ENCODE measurements at places on chromosomes 12 and 14.

DNA sequence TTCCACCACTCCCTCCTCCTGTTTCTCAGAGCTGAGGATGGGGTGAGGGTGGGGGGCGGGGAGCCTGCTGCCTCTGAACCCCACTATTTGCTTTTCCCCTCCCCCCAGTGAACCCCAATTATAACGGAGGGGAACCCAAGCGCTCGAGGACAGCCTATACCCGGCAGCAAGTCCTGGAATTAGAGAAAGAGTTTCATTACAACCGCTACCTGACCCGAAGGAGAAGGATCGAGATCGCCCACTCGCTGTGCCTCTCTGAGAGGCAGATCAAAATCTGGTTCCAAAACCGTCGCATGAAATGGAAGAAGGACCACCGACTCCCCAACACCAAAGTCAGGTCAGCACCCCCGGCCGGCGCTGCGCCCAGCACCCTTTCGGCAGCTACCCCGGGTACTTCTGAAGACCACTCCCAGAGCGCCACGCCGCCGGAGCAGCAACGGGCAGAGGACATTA lies 1.1 kb downstream of the HOXC4 start:
- DNase-seq = no peak

DNA sequence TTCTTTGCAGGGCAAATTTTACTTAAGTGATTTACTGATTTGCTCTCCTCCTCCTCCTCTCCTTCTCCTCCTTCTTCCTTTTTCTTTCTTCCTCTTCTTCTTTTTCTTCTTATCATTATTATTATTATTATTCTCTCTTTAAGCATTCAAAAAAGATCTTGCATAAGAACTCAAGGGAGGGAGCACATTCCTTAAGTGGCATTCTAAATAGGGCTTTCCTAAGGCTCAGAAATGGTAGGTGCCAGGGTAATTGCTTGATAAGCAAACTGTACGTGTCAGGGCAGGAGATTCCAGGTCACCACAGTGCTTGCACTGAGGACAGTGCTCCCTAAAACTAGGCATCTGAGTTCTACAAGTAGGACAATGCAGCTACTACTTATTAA lies 92.4 kb downstream of the SPTSSA start:
- no peak for DNase-seq

- no peak for DNase-seq
These were observed 79.4 kb downstream of the TMTC2 start for GRCh38 chr12:82765971-82766705.

DNA sequence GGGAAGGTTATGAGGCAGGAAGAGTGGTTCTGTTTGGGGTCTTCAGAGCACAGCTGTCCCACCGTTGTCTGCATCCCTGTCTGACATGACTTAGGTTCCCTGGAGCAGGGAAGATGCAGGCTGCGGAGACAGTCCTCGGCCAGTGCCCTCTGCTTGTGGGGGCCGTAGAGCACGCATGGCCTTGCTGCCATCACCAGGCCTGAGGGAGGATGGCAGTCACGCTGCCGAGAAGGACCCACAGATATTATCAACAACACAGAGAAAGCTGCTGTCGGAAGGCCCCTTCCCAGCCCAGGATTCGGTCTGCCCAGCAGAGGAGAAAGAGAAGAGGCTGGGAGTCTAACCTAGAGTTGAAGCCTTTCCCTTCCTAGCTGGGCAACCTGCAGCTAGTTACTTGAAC lies 35.0 kb downstream of the ERH start:
- no peak for DNase-seq

- no peak for DNase-seq
These were observed 21.0 kb upstream of the CIPC start for GRCh38 chr14:77077040-77077439.

DNA sequence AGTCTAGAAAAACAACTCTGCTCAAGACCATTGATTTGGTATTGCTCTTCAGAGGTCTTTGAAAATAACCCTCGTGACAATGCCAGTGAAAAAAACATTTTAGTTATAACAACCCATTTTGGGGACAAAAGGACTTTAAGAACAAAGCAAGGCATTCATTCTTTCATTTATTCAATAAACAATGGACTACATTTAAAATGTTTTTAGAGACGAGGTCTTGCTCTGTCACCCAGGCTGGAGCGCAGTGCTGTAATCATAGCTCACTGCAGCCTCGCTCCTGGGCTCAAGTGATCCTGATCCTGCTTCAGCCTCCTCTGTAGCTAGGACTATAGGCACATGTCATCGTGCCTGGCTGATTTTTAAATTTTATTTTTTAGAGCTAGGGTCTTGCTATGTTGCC lies 7.7 kb upstream of the KICS2 start:
- no peak for DNase-seq

DNA sequence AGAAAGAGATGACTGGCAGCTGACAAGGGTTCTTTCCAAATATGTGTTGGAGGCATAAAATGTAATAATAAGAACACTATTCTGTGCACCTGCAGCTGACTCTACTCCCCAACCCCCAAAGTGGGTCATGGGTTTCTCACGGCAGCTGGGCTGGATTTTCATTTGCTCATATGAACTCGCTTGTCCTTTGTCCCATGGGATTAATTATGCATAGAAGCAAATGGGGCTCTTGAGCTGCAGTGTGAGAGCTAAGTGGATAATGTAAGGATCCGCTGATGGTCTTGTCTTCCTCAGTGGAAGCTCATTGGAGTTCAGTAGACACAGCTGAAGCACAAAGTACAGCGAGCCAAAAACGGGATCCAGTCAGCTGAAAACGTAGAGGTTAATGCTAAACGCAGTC lies 46.3 kb downstream of the TTC8 start:
- DNase-seq = no peak

DNA sequence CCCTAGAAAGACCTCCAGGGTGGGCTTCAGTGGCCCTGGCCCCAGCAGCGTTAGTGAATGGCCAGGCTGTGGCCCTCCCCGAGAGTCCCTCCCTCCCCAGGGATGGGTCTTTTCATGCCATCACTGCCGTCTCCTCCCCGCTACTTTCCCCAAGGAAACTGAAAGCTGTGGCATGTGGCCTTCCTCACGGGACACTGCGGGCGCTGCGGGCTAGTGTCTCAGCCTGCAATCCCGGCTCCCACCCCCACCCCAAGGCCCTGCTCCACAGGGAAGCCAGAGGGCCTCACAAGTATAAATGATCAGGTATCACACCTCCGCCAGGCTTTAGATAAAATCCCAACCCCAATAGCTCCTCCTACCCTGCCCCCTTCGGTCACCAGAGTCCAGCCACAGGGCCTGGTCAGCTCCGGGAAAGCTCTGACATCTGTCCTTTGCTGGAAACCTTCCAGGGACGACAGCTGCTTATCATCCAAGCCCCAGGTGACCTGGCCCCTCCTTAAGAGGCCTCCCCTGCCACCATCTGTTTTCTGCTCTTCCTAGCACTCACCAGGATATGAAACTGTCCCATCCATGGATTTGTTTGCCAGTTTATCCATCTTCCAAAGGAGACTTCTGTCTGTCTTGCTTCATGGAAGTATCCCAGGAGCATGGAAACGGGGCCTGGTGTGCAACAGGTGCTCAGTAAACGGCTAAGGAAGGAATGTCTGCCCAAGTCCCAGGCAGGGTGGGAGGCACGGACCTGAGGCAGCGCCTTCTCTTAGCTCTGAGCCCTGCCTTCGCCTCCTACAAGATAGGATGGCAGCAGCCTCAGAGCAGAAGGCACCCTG lies 31.6 kb downstream of the CCDC85C start:
- DNase-seq = no peak

GRCh38 chr12:126506426-126507182 lies 1441.4 kb downstream of the AACS start:
- no peak for DNase-seq

All from activated T-cell treated with anti-CD3 and anti-CD28 coated beads for 48 hours (primary cell).